ENCODE measurements at places on chromosomes 12 and 14. TPM values are rescaled to one million over a fixed set of nuclear protein-coding genes. Genes with fewer than 3 reads are reported as not detected.

The FOXM1 gene
- 109 TPM for total RNA-seq

The KCNMB4 gene
- 2.2 TPM for total RNA-seq

The HOXC10 gene
- not detected for total RNA-seq

The TAS2R8 gene
- total RNA-seq = not detected

The NTN4 gene
- total RNA-seq = 0.69 TPM

The CLEC4D gene
- total RNA-seq = not detected

The DDX51 gene
- 23.4 TPM for total RNA-seq

The DNAJC22 gene
- total RNA-seq = 0.05 TPM

The TSPAN19 gene
- not detected for total RNA-seq

The NPAS3 gene
- not detected for total RNA-seq

The MSRB3 gene
- 0.24 TPM for total RNA-seq

The ERP27 gene
- total RNA-seq = 3.8 TPM

The TBC1D30 gene
- 0.14 TPM for total RNA-seq

The C14orf132 gene
- total RNA-seq = 3.4 TPM

The LRP1 gene
- 3.2 TPM for total RNA-seq

The GRIP1 gene
- 0.44 TPM for total RNA-seq

The HRK gene
- 0.12 TPM for total RNA-seq

The RPL10L gene
- total RNA-seq = not detected

The PALS1 gene
- total RNA-seq = 6.5 TPM

The AQP2 gene
- not detected for total RNA-seq

The CLEC2D gene
- 293 TPM for total RNA-seq

The BCAT1 gene
- 53.4 TPM for total RNA-seq

The GPR137C gene
- total RNA-seq = 0.46 TPM

The PTPRO gene
- total RNA-seq = 0.28 TPM

The RNF212B gene
- total RNA-seq = not detected

The KRT72 gene
- 0.31 TPM for total RNA-seq

The REM2 gene
- total RNA-seq = 4.6 TPM

The VRTN gene
- total RNA-seq = not detected

The GPRC5A gene
- total RNA-seq = 0.60 TPM

The NR2C1 gene
- total RNA-seq = 37.6 TPM

The CLEC12A gene
- total RNA-seq = not detected

The MIP gene
- total RNA-seq = not detected

The RNASE7 gene
- total RNA-seq = not detected

The KRT85 gene
- not detected for total RNA-seq

The HNF1A gene
- total RNA-seq = not detected

The NEMP1 gene
- 119 TPM for total RNA-seq

The BICD1 gene
- 14.3 TPM for total RNA-seq

The NGB gene
- total RNA-seq = not detected

The KLRD1 gene
- total RNA-seq = 2.0 TPM

The ADCY6 gene
- 0.67 TPM for total RNA-seq

The MORN3 gene
- 2.4 TPM for total RNA-seq

The HOXC12 gene
- total RNA-seq = not detected

The CPSF2 gene
- total RNA-seq = 72.1 TPM

The RHEBL1 gene
- total RNA-seq = 28.3 TPM

The MAP3K9 gene
- total RNA-seq = 7.5 TPM
